ENCODE measurements at places on chromosomes 1 and 21. TPM values are rescaled to one million over a fixed set of nuclear protein-coding genes. Genes with fewer than 3 reads are reported as not detected.

- no peak for DNase-seq
These were observed 198.7 kb downstream of the SETD4 start for GRCh38 chr21:35861661-35862060.

GRCh38 chr1:92481971-92482664 is 4.6 kb downstream of the GFI1 start:
- no peak for DNase-seq

The OPTC gene
- not detected for total RNA-seq

The IRF6 gene
- not detected for total RNA-seq

- DNase-seq, result no peak
These were observed 29.7 kb downstream of the LRP8 start for GRCh38 chr1:53298045-53298637.

DNA sequence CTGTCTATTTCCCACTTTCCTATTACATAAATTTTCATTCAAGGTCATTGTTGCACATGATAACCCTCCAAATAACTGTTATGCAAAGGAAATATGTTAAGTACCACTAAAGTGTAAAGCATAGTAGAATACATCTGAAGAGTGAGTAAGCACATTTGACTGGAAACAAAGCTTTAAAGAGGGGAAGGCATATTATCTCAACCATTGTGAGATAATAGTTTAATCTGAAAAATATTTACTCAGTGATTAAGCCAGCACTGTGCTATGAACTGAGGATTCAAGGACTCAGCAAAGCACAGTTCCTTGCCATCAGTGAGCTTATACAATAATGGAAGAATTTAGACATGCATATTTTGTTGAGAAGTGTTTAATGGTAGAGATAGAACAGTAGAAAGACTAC is 127.4 kb downstream of the HMCN1 start:
- no peak for DNase-seq
